Stimulated activated CD8-positive, alpha-beta memory T cell treated with anti-CD3 and anti-CD28 coated beads, Interleukin-7, amount 100 ng/mL, for 1 hour (primary cell): ENCODE measurements at places on chromosomes 6 and 20.

GRCh38 chr6:21808045-21808470, 214.5 kb downstream of the SOX4 start:
- no peak for DNase-seq

DNA sequence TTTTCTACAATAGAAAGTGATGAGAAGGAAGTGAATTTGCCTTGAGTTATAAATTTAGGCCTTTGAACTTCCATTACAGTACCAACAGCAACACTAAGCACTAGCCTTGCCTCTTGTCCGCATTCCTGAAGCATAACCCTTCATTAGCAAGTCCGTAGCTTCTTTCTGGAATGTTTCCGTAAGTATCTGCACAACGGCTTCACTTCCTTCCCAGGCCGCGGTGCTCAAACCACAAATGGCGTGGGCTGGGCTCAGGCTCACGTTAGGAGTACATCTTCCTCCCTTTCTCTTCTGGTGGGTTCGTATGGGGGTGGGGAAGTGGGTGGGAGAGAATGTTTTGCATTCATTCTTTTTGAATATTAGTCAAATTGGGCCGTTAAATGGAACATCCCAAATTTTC, 193.8 kb upstream of the SNX9 start:
- DNase-seq: no peak

DNA sequence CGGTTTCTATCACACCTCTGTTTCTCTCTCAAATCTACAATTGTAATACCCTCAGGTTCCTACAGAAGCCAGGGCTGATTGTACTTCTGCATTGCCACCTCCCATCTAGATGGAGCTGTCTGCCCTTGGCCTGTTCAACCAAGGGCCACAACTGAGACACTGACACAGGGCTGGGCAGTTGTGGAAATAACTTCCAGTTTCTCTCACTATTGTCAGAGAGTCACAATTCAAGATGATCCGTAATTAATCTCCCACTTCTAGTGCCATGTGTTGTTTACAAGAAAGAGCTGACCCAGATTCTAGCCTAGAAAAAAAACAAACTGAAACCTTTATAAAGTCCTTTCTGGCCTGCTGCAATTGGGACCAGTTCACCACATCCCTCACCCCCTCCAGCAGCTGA, 22.2 kb downstream of the RCAN2 start:
- DNase-seq: no peak

DNA sequence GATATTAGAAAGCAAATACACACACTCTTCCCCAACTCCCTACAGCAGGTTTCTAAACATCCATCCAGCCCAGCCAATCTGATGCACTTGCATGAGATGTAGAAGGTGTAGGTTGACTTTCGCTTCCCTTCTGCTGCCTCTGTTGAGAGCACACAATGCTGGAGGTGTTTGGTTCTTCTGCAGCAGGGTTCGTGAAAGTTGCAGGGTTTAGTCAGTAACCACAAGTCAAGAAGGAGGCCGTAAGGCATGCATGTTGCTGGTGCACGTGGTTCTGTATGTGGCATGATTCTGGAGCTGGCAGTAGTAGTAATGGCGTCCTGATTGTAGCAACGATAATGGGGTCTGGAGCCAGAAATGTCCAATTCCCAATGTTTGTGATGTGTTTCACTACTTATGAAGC, 53.0 kb downstream of the DEK start:
- no peak for DNase-seq

DNA sequence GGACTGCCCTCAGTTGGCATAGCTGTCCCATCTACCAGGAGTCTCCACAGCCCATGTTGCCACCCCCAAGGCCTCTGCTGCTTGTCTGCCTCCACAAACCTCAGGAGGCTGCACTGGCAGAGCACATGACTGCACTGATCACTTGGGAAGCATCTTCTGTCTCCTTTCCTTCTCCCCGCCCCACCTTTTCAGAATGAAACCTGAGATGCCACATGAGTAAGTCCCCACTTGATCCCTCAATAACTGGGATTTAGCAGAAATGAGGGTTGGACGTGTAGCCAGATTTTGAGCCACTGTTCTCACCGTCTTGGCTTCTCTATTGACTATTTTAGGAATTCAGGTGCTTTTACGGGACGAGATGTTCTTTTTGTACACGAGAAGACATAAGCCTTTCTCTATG, 328.4 kb downstream of the CDC5L start:
- DNase-seq: no peak

DNA sequence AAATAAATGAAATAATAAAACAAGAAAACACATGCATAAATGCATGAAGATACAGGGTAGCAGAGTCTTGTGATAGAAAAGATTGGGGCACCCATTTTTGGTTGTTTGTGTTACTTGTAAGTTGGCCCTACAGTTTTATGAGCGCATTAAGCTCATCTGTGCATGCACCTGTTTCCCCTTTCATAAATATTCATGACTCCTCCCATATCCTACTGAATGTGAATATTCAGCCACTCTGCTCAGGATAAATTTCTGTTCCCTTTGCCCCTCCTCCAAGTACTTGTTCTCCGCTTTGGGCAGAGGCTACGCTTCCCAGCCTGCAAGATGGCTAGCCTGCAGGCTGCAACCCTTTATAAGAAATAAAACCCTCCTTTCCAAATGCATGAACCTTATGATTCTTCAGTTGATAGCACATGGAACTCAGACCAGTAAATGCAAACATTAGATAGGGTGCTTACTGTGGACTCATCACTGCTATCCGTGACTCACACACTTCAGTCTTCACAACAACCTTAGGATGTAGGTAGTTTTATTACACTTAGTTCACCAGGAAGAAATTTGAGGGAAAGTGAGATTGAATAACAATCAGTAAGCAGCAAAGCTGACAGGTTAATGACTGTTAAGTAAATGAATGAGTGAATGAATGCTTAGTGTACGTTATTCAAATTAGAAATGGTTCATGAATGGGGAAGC, 15.0 kb downstream of the ALDH8A1 start:
- no peak for DNase-seq

DNA sequence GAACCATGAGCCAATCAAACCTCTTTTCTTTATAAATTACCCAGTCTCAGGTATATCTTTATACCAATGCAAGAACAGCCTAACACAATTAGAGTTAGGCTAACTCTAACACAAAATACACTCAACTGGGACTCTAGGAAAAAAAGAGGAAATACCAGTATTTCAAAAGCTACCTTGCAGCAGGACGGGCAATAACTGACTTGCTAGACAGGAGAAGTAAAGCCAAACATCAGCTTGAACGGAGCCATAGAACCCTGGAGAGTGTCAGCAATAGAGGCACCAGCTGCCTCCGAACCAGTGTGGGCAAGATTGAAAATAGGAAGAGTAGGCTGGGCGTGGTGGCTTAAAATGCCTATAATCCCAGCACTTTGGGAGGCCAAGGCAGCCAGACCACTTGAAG, 162.0 kb upstream of the SOX4 start:
- no peak for DNase-seq

GRCh38 chr6:24951811-24952299, 16.1 kb upstream of the RIPOR2 start:
- no peak for DNase-seq

DNA sequence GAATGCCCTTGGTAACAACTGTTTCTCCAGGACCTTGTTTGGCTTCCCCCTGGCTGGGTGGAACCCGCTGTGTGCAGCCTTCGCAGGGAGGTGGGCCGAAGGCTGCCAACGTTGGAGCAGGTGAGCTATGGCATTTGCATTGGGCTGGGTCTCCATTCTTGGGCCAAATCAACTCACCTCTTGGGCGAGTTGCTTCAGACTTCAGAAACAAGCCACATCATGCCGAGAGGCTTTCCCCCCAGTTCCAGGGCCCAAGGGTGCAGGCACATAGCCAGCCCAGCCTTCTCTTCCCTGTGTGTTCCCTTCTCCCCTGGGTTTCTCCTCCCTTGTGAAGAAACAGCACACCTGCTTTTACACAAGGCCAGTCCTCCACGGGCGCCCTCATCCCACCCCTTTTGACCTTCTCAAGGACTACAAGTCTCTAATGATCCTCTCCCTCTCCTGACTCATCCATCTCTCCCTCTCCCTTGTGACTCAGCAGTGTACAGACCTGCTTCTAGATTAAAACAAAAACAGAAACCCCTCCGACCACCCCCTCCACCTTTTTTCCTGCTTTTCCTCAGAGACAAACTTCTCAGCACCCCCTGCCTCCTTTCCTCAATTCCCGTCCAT, 41.6 kb downstream of the FAM209B start:
- no peak for DNase-seq

GRCh38 chr6:87944541-87944954, 103.1 kb upstream of the SPACA1 start:
- no peak for DNase-seq

- no peak for DNase-seq
Measured at GRCh38 chr6:32168807-32169591, 4.6 kb downstream of the EGFL8 start.

DNA sequence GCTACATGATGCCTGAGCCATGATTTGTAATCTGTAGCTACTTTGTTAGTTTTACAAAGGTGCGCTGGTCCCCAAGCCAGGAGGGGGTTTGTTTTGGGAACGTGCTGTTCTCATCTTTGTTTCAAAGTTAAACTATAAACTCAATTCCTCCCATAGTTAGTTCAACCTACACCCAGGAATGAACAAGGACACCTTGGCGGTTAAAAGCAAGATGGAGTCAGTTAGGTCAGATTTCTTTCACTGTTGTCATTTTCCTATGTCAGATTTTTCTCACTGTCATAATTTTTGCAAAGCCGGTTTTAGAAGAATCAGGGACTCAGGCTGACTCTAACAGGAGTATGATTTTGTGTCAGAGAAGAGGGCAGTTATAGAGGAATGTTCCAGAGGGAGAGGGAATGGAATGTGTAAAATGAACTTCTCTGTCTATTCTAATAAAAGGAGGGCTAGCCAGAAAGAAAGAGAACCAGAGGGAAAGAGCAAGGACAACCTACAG, 2.3 kb upstream of the GMPR start:
- DNase-seq: no peak

- no peak for DNase-seq
Measured at GRCh38 chr6:12071064-12071615, 59.0 kb downstream of the HIVEP1 start.

GRCh38 chr20:45416917-45417316, 976 bp downstream of the PIGT start:
- no peak for DNase-seq

DNA sequence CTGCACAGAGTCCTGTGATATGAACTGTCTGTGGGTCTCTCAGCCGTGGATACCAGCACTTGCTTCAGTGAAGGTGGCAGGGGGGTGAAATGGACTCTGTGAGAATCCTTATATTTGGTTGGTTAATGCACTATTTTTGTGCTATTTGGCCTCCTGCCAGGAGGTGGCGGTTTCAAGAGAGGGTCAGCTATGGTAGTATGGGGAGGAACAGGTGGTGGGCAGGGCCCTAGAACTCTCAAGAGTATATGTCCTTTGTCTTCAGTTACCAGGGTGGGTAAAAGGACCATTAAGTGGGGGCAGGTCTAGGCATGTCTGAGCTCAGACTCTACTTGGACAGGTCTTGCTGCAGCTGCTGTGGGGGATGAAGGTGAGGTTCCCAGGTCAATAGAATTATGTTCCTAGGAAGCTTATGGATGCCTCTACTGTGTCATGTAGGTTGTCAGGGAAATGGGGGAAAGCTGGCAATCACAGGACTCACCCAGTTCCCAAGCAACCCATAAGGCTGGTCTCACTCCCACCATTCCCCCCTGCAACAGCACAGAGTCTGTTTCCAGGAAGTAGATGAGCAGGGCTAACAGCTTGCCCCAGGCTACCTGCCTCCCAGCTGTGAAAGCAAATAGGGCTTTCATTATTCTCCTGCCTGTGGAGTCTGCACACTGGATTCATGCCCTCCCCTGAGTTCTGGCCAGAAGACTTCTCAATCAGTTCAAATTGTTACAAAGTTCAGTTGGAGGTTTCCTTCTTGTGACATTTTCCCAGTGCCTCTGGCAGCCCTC, 56.8 kb upstream of the PHIP start:
- no peak for DNase-seq

DNA sequence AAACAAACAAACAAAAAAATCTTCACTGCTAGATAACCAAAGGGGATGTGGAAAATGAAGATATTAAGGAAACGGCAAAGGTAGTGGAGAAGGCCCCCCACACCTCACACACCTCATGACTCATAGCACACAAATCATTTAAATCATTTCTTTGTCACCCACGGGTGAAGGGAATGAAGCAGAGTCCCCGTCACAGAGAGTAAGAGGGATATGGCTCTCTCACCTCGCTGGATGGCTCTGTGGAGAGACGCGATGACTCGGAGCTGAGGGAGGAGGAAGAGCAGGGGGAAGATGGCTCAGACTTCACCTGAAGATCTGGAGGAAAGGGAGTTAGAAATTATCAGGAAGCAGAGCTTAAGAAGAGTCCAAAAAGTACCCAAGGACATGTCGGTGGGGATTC, 1.2 kb downstream of the ATF6B start:
- DNase-seq: no peak

GRCh38 chr6:215335-216034, 76.8 kb upstream of the DUSP22 start:
- DNase-seq: no peak

- no peak for DNase-seq
Measured at GRCh38 chr6:122283884-122284283, 115.6 kb upstream of the HSF2 start.

DNA sequence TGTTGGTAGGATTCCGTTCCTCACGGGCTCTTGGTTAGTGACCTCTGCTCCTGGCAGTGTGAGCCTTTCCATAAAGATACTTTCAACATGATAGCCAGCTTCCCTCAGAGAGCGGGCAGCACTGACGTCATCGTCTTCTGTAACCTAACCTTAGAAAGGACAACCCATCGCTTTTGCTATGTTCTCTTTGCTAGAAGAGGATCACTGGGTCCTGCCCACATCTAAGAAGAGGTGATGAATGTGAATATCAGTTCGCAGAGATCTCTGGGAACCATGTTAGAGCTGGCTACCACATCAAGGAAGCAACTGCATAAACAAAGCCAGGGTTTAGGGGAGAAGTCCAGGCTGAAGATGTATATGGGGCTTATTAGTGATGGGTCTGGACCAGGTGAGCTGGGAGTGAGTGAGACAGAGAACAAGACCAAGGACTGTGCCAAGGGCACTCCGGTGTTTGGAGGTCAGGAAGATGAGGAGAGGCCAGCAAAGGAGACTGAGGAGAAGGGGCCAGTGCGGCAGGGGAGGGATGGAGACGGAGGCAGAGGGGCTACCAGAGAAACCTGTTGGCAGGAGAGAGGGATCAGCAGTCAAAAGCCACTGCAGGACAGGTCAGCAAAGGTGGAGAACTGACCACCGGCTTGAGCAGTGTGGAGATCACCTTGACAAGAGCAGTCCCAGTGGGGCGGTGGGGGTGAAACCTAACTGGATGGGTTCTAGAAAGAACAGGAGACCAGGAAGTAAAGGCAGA, 39.7 kb downstream of the PIM1 start:
- DNase-seq: no peak
